ENCODE measurements at places on chromosomes 3 and 15.
A peak's percentile ranks its signal among the peaks of the same experiment; 100 is the strongest.

DNA sequence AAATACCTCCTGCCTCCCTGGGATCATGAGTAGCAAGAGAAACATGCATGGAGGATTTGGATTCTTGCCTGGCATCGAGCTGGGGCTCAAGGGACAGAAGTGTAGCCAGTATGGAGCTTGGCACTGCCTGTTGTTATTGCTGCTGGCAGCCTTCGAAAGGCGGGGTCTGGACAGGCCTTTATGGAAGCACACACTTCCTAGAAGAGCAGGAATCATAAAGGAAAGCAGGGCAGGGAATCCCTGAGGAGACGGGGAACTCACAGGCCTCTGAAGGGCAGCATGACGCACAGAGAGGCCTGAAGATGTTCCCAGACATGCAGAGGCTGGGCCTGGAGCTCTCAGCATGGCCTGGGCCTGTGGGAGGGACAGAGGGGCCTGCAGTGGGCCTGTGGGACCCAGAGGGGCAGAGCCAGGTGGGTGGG, 18.6 kb upstream of the SLC41A3 start:
- no peak for DNase-seq

- DNase-seq = no peak
These were observed at the start of gene FGF12 for GRCh38 chr3:192727032-192727847. TSS of gene FGF12 (minus strand) at chr3:192727541.

- DNase-seq = no peak
These were observed 523.2 kb upstream of the GOLIM4 start for GRCh38 chr3:168618827-168619470.

DNA sequence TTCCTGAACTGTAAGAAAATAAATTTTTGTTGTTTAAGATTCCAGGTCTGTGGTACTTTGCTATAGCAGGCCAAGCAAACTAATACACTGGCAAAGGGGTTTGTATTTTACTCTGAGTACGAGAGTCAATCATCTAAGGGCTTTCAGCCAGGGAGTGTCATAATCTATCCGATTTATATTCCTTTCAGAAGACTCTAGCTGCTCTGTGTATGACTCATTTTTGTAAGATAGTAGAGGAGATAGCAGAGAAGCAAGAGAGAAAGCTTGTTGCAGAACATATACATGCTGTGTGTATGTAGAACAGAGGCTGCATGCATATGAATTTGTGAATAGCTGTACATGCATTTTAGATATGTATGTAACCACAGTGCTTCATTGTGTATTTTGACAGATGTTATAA, 577.9 kb upstream of the EPHA6 start:
- no peak for DNase-seq

GRCh38 chr3:184341925-184342324, 4.5 kb downstream of the FAM131A start:
- no peak for DNase-seq

DNA sequence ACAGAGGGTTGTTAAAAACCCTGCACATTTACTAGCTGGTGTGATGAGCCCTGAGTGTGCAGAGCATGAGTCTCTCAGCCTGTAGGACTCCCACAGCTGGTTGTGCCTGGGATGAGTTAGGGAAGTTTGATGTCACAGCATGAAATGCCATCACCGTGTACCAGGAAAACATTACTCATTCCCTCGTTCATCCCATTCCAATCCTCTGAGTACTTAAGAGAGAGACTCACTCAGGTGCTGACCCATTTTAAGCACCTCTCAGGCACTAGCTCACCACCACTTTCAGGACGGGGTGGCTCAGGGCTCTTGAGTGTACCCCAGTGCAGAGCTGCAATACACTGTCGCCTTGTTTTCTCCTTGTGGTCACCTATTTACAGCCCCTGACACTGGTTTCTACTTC, 18.7 kb downstream of the MGLL start:
- DNase-seq = no peak

- DNase-seq = no peak
These were observed 20.0 kb upstream of the TRH start for GRCh38 chr3:129954514-129954913.

DNA sequence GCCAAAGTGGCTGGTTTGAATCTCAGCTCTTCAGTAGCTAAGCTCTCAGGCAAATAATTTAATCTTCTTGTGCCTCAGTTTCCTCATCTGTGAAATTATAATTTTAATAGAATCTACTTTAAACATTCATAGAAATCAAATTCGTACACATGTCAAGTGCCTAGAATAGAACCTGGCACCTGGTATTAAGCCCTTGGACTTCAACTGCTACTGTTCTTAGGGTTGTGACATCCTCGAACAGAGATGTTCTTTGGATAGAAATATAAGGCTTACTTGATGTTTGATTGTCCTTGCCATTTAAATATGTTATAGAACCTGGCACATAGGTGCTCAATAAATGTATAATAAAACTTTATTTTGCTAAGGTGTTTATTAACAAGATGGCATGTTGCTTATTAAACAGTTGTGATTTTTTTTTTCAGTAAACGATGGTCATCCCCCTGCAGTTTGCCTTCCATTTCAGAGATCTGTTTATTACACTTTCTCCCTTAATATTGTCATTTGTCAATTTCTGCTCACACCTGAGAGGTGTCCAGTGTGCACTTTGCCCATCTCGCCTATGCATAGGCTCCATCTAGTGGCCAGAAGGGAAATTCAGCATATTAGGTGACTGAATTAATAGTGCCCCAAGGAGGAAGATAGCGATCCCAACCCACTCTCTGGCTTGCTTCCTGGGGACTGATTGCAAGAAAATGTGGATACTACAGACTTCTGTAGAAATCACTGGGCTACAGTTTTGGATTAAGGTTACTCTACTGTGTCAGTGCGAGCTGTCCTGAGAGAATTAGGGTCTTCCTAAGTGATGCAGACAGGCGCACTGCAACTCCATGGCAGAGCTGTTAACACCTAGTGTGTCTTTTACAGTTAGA, 10.7 kb downstream of the IGF1R start:
- DNase-seq = peak; percentile 60

DNA sequence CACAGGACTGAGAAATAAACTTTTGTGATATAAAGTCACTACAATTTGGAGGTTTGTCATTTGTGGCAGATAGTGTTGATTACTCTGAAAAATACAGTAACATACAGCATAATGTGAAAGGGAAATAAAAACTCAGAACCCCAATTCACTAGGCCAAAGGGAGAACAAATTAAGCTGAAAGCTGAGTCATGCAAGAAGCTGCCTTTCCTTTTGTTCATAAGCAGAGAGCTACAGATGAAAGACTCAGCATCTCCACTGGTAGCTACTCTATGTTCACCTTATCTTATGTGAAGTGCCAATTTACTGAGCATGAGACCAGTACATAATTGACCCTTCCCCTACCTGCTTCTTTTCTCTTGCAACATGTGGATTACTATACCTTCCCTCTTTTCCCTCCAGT, 19.3 kb upstream of the SLTM start:
- DNase-seq = no peak

DNA sequence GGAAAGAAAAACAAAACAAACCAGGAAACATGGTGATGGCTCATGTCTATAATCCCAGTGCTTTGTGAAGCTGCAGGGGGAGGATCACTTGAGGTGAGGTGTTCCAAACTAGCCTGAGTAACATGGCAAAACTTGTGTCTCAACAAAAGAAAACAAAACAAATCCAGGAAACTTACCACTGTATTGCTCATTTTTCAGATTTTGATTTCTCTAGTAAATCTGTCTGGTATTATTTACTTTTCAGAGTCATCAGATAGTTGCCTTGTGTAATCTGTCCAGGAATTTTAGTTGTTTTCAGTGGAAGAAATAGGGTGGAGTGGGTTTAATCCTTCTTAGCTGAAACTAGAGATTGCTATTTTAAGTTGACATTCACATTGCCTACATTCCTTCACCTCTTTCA, 91.8 kb upstream of the ALCAM start:
- DNase-seq = no peak

- DNase-seq = no peak
These were observed 33.0 kb downstream of the CHD2 start for GRCh38 chr15:92932946-92933649.

DNA sequence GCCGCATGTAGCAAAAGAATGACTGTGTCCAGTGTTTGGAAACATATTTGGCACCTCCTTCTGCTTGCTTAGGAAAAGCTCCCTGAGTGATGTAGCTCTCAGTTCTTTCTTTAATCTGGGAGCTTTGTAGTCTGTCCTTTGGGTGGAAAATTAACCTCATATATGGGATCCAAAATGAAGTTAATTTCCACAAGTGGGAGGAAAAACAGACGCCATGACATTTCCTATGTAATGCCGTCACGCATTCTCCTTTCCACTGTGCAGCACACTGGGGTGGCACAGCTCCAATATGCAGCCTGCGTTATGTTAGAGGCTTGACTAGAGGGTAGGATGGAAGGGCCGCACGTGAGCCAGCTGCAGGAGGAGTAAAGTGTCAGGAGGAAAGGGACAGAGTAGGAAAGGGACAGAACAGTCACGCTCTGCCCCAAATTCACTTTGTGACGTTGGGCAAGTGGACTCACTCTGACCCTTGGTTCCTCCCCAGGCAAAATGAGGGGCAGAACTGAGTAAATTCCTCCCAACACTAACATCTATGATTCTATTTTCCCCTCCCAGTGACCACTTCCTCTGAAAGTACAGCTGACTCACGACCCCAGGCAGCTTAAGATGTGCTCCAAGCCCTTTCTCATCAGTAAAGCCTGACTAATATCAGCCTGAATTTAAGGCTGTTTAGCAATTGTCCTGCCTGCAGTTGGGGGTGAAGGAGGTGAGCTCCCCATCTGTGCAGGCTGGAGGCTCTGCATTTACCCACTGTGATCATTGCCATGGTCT, 176.5 kb upstream of the PFN2 start:
- DNase-seq = no peak
